ENCODE measurements at places on chromosomes 12 and 14.

DNA sequence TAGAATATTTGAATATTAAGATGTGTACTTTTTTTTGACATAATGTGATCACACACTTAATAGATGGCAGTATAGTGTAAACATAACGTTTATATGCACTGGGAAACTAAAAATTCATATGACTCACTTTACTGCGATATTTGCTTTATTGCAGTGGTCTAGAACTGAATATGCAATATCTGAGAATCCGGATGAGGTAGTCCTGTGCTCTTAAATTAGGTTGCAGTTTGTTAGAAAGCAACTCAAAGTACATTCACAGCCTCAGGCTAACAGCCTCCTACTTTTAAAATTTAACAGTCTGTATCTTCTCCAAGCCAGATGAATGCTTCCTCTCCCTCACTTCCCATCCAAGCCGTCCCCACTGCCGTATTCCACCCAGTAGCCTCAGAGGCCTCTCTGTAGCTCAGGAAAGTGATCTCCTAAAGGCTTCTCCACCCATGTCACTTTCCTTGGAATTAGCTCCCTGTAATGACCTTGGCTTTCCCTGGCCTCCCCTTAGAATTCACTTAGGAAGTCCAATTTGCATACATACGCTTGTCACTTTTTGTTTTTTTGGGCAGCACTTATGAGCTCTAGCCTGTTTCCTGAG lies 43.7 kb downstream of the TESPA1 start:
- no peak for DNase-seq

- no peak for DNase-seq
Observed at GRCh38 chr14:75446447-75446846, 18.6 kb downstream of the JDP2 start.

GRCh38 chr12:94027561-94027960 lies 120.8 kb upstream of the PLXNC1 start:
- no peak for DNase-seq

- DNase-seq = no peak
Observed at GRCh38 chr14:87824266-87824665, 168.7 kb downstream of the GALC start.

GRCh38 chr12:5160827-5161226 lies 117.1 kb downstream of the KCNA5 start:
- DNase-seq = no peak

DNA sequence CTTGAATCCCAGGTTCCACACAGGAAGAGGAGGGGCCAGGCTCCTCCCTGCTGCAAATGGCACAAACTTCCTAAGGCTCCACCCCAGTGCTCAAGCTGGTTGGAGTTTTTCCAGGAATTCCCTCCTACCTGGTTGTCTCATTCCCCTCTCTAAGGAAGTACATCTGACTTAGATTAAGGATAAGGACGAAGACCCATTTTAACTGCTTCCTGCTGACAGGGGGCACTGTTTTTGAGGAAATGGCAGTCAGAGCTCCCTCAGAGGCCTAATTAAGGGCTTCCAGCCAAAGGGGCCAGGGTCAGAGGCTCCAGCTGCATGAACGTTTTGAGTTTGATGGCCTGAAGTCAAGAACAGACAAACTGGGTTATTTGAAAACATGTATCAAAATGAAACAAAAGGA lies 1084.7 kb downstream of the SLC6A15 start:
- DNase-seq = no peak

GRCh38 chr12:64286521-64286920 lies 64.4 kb upstream of the KICS2 start:
- no peak for DNase-seq

- DNase-seq = peak; percentile 26
Observed at GRCh38 chr14:93103392-93104080, 12.2 kb downstream of the ITPK1 start.

GRCh38 chr12:124273630-124274029 lies 21.3 kb upstream of the RFLNA start:
- DNase-seq = peak; percentile 82

DNA sequence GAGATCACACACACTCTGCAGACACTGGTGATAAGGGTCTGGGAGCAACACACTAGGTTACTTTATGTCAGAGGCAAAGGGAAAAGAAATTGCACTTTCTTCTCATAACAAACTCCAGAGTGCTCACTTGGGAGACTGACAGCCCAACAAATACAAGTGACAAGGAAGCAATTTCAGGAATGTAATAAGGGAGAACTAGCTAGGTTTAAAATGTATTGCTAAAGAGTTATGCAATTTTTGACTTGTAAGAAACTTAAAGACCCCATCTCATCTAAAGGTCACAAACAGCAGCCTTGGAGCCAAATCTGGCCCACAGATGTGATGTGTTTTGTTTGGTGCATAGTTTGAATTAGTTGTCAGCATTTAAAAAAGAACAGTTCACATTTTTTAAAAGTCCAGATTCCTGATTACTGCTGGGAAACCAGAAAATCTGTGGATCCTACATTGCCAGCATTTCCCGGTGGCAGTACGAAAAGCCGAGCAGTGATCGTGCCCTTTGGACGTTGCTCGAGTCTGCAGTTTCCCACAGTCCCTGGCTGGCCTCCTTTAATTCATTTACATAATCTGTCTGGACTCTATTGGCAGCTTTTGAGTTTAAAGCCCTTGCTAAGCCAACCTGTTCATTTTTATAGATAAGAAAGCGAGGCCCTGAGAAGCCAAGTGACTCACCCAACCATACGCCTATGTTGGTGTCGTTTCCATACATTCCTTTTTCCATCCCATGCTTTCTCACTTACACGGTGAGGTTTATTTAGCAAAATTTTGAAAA lies 42.0 kb upstream of the ETV6 start:
- DNase-seq = no peak

DNA sequence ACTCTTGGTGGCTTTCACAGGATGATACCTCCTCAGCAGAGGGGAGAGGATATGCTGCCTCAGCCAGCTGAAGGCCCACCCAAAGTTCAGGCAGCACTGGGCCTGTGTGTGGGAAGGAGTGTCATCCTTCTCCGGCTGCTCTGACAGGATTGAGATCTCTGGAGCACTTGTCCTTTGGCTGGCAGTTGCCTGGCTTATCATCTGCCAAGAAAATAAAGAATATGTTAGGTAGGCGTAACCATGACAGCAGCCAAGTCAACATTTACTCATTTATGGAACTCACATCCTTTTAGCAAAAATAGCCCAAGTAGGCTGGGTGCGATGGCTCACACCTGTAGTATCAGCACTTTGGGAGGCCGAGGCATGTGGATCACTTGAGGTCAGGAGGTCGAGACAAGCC lies 68.5 kb downstream of the PPFIBP1 start:
- DNase-seq = no peak

GRCh38 chr14:71698027-71698426 lies 234.2 kb upstream of the RGS6 start:
- DNase-seq = no peak

GRCh38 chr12:58916921-58917511 lies 3.3 kb downstream of the LRIG3 start:
- DNase-seq = no peak

GRCh38 chr14:23245282-23245681 lies 7.5 kb downstream of the RNF212B start:
- no peak for DNase-seq

DNA sequence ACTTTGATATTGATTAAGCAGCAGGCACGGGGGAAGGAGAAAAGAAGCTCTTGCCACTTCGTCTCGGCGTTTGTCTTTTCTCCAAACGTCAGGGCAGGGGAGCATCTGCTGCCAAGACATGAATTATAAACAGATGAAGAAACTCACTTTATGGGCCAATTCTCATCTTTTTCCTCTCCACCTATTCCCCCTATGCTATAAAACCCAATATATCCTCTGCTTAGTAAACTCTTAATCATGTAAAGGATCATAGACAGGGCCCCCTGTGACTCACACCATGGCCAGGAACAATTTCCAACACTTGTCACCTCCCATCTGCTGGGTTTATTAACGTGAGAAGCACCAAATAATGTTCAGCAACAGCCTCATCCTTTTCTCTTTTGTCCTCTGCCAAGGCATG lies 1092.1 kb upstream of the TMEM132C start:
- DNase-seq = no peak

- DNase-seq = no peak
Observed at GRCh38 chr12:2336409-2336829, 283.6 kb downstream of the CACNA1C start.

- no peak for DNase-seq
Observed at GRCh38 chr12:14921218-14921617, 17.1 kb downstream of the ERP27 start.

DNA sequence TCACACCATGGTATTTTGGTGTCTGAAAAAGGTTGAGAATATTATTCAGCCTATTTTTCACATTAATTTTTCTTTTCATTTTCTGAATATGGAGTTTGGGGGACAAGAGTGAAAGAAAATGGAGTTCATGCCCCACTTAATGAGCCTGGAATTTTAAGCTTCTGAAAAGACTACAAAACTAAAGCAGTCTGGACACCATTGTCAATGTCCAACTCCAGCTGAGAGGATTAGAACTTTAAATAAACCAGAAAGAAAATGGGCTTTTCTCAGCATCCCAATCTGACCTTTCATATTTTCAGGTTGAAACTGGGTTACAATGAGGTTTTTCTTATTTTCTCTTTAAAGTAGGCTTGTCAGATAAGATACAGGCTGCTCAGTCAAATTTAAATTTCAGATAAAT lies 207.7 kb downstream of the SLC6A15 start:
- no peak for DNase-seq

GRCh38 chr12:122123761-122124145 lies 45.2 kb downstream of the MLXIP start:
- DNase-seq = peak; percentile 36

DNA sequence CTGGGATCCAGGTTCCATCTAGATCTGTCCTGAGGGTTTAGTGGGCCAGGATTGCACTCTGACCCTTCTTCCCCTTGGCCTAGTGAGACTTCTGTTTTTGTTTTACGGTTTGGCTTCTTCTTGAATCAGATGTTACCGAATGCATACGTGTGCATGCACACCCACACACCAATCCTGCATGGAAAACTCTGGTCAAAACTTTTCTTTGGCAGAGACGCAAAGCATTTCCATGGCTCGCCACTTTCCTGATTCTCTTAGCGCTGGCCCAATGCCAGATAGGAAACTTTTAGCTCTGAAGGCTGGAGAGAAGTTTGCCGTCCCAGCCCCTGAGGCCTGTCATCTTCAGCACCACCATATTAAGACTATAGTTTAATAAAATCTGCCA lies 67.4 kb upstream of the ACTN1 start:
- DNase-seq = no peak

GRCh38 chr12:68042212-68042699 lies 53.0 kb downstream of the IFNG-AS1 start:
- DNase-seq = no peak

GRCh38 chr12:3559601-3560294 lies 68.7 kb downstream of the PRMT8 start:
- no peak for DNase-seq

GRCh38 chr12:25592725-25593495 lies 39.8 kb upstream of the LMNTD1 start:
- no peak for DNase-seq

- DNase-seq = peak; percentile 78
Observed at GRCh38 chr12:49388682-49389386, 21.6 kb downstream of the SPATS2 start.

GRCh38 chr12:55946553-55946952 lies 15.6 kb downstream of the DGKA start:
- no peak for DNase-seq

- DNase-seq = peak; percentile 41
Observed at GRCh38 chr14:103134919-103135318, 11.7 kb downstream of the TNFAIP2 start.

Measured in H7 (cell line).